Activated naive CD8-positive, alpha-beta T cell treated with anti-CD3 and anti-CD28 coated beads for 36 hours (primary cell): ENCODE measurements at places on chromosomes 7 and 10. TPM values are rescaled to one million over a fixed set of nuclear protein-coding genes. Genes with fewer than 3 reads are reported as not detected.
A peak's percentile ranks its signal among the peaks of the same experiment; 100 is the strongest.

The GPR85 gene
- 0.16 TPM for total RNA-seq

The TWIST1 gene
- not detected for total RNA-seq

The ADAM8 gene
- 41.1 TPM for total RNA-seq

The SFXN2 gene
- 28.0 TPM for total RNA-seq

The DKK1 gene
- total RNA-seq: not detected

- no peaks in the 10 kb centered on the region for H3K36me3 ChIP-seq
- H3K27ac ChIP-seq: no peak overlapping the region
- peaks cover 56% of the 10 kb centered on the region for H3K27me3 ChIP-seq
- no peak for DNase-seq
- H3K4me3 ChIP-seq: no peak overlapping the region
- H3K4me1 ChIP-seq: peaks cover 7% of the 10 kb centered on the region
Observed at GRCh38 chr10:51076299-51076841, 2.1 kb downstream of the PRKG1 start.

- DNase-seq: no peak
- peaks cover 4% of the 10 kb centered on the region for H3K27me3 ChIP-seq
- H3K4me1 ChIP-seq: peaks cover 3% of the 10 kb centered on the region
- no peak overlapping the region for H3K4me3 ChIP-seq
- H3K36me3 ChIP-seq: no peaks in the 10 kb centered on the region
- H3K27ac ChIP-seq: no peak overlapping the region
Observed at GRCh38 chr7:95478272-95479037, 7.3 kb upstream of the ASB4 start.

DNA sequence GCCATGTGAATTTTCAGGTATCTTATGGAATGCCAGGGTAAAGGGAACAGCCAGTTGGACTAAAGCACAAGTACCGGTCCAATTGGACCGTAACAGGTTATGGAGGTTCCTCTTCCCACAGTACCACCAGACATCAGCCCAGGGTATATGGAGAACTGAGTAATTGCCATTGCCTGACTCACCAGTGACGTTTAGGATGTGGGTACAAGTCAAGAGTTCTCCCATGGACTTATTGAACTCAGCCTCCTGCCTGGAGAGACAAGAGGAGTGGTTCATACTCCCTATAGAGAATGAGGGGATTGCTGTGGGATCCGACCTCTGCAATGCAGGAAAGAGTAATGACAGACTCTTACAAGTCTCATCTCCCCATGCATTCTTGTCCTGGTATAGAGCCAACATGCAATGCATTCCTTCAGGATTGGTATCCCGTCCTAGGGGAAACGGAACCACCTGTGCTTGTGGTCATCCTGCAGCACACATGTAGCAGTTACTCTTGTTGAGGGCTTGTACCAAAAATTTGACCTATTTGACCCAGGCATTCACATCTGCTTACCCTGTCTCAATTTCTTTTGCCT is 30.7 kb upstream of the ELOVL3 start:
- no peaks in the 10 kb centered on the region for H3K27me3 ChIP-seq
- H3K4me1 ChIP-seq: peaks cover 6% of the 10 kb centered on the region
- no peak for DNase-seq
- no peak overlapping the region for H3K27ac ChIP-seq
- peaks cover 1% of the 10 kb centered on the region for H3K36me3 ChIP-seq

DNA sequence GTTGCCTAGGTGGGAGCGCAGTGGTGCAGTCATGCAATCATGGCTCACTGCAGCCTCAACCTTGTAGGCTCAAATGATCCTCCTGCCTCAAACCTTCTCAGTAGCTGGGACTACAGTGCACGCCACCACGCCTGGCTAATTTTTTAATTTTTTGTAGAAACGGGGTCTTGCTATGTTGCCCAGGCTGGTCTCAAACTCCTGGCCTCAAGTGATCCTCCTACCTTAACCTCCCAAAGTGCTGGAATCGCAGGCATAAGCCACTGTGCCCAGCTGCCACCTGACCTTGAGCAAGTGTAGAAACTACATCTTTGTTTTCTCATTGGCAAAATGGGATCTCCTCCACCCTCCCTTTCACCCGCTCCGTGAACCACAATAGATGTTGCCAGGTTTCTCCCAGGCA is 15.0 kb upstream of the MYH16 start:
- no peaks in the 10 kb centered on the region for H3K36me3 ChIP-seq
- no peak overlapping the region for H3K4me3 ChIP-seq
- no peaks in the 10 kb centered on the region for H3K27me3 ChIP-seq

DNA sequence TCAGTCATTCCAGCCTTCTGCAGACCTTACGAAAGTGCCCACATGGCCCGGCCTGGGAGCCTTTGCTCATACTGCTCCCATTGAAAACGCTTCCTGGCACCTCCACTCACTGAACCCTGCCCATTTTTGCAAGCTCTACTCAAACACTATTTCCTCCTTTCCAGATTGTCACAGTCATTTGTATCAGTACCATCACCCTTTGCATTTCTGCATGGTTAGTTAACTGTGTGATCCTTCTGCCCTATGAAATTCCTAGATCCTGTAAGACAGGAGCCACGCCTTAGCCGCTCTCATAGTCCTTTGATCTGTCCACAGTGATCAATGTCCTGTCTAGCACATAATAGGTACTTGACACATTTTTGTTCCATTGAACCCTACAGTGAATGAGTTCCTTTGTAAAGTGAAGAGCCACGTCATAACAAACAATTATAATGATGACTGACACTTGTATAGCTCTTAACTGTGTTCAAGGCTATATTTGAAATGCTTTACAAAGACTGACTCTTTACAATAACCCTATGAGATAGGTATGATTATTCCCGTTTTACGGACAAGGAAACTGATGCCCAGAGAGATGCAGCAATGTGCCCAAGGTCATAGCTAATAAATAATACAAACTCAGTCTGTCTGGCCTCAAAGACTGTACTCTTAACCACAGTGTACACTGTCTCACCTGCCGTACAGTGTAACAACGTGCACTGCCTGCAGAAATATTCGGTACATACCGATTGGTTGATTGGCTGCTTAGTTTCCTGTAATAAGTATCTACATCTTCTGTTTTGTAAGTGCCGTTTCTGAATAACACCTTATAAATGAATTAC is 16.6 kb upstream of the ITIH2 start:
- H3K4me1 ChIP-seq: peaks cover 5% of the 10 kb centered on the region
- no peak overlapping the region for H3K27ac ChIP-seq
- H3K4me3 ChIP-seq: no peak overlapping the region
- DNase-seq: no peak
- no peaks in the 10 kb centered on the region for H3K27me3 ChIP-seq

DNA sequence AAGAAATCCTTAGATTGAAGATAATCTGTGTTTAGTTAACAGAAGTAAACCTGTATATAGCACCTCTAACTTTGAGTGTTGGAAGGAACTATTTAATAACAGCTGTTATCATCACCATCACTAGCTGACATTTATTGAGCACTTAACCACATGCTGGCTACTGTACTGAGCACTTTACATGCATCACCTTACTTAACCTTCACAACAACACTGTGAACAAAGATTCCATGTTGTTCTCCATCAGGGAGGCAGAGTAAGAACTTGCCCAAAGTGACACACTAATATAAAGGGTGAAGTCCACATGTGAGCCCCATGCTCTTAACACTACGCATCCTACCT is 182.2 kb downstream of the ST7 start:
- peaks cover 14% of the 10 kb centered on the region for H3K36me3 ChIP-seq
- no peak overlapping the region for H3K4me3 ChIP-seq
- DNase-seq: no peak
- H3K27ac ChIP-seq: no peak overlapping the region
- H3K27me3 ChIP-seq: no peaks in the 10 kb centered on the region
- peaks cover 1% of the 10 kb centered on the region for H3K4me1 ChIP-seq

- H3K27me3 ChIP-seq: no peaks in the 10 kb centered on the region
- H3K27ac ChIP-seq: no peak overlapping the region
Observed at GRCh38 chr7:117458977-117459583, 20.7 kb upstream of the CFTR start.

DNA sequence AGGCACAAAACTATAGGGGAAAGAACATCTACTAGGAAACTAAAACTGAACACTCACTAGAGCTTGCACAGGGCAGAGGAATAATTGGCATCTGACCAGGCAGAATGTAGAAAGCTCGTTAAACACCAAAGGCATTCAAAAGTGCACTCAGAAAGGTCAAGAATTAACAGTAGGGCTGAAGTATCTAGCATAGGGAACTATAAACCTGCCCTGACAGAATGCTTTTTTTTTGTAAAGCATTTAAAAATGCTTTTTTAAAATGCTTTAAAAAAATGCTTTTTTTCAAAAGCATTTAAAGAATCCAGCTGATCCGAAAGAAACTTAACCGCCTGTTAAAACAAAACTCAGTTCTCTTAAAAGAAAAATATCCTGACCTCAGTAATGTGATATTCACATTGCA is 74.6 kb upstream of the EGFR start:
- H3K36me3 ChIP-seq: no peaks in the 10 kb centered on the region
- H3K4me3 ChIP-seq: no peak overlapping the region
- H3K4me1 ChIP-seq: no peaks in the 10 kb centered on the region

- H3K4me1 ChIP-seq: peaks cover 75% of the 10 kb centered on the region
- DNase-seq: peak; percentile 34
Observed at GRCh38 chr7:36600869-36601530, 123.3 kb downstream of the AOAH start.

GRCh38 chr7:120920591-120921274 is 29.8 kb upstream of the ING3 start:
- no peaks in the 10 kb centered on the region for H3K36me3 ChIP-seq
- no peak overlapping the region for H3K4me3 ChIP-seq
- no peak for DNase-seq
- no peak overlapping the region for H3K27ac ChIP-seq

- peaks cover 12% of the 10 kb centered on the region for H3K4me1 ChIP-seq
- peaks cover 15% of the 10 kb centered on the region for H3K36me3 ChIP-seq
- DNase-seq: peak; percentile 47
- no peak overlapping the region for H3K4me3 ChIP-seq
- no peaks in the 10 kb centered on the region for H3K27me3 ChIP-seq
- peak overlapping the region; percentile 28 for H3K27ac ChIP-seq
Observed at GRCh38 chr7:99365318-99366141, 9.0 kb upstream of the ARPC1B start.

GRCh38 chr10:59588791-59589190 is 120.9 kb downstream of the SLC16A9 start:
- DNase-seq: no peak
- H3K27me3 ChIP-seq: no peaks in the 10 kb centered on the region
- no peaks in the 10 kb centered on the region for H3K36me3 ChIP-seq
- H3K4me3 ChIP-seq: no peak overlapping the region
- no peak overlapping the region for H3K27ac ChIP-seq

DNA sequence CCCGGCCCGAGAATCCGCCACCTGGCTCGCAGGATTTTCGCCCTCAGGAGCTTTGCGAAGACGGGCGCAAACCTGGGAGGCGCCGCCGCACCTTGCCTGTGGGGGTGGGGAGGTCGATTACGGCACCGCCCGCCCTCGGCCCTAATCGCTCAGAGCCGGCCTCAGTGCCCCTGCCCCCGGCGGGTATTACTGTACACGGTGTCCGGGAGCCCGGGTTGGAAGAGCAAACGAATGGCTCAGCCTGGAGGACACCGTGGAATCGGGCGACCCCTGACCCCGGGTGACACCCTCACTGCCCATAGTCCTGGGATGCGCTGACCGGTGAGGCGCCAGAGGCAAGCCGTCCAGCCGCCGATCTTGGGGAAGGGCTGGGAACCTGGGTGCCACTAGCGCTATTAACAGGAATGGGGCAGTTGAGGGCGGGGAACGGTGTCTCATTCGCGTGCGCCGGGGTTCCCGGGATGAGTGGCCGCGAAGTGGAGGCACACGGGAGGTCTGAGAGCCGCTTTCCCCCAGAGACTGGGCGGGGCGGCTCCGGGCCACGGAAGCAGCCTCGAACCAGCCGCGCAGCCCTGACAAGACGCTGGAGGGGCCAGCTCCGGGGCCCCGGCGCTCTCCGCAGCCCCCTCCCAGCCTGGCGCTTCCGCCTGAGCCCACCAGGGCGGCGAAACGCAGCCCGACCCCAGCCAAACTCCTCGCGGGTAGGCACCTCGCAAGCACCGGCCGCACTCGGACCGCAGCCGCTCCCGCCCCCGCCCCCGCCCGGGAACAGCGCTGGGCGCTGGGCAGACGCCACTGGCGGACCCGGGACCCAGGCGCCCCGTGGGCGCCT is 167.5 kb downstream of the NRF1 start:
- no peak overlapping the region for H3K27ac ChIP-seq
- DNase-seq: no peak
- H3K36me3 ChIP-seq: no peaks in the 10 kb centered on the region
- H3K4me3 ChIP-seq: peak overlapping the region; percentile 4

DNA sequence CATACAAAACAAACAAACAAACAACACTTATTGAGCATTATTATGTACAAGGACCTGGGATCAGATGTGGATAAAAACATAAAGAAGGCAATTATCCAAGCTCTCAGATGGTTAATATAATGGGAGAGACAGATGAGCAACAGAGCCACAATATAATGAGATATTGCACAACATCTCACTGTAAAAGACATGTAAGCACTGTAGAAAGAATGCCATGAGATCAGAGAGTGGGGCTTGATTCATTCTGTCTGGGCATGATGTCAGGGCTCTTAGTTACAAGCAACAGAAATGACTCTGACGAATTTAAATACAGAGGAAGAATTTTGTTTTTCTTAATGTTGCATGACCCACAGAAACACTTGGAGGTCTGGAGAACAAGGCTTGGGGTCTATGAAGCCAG is 164.7 kb upstream of the PLXDC2 start:
- DNase-seq: no peak
- H3K36me3 ChIP-seq: no peaks in the 10 kb centered on the region
- H3K27me3 ChIP-seq: no peaks in the 10 kb centered on the region
- no peak overlapping the region for H3K27ac ChIP-seq

DNA sequence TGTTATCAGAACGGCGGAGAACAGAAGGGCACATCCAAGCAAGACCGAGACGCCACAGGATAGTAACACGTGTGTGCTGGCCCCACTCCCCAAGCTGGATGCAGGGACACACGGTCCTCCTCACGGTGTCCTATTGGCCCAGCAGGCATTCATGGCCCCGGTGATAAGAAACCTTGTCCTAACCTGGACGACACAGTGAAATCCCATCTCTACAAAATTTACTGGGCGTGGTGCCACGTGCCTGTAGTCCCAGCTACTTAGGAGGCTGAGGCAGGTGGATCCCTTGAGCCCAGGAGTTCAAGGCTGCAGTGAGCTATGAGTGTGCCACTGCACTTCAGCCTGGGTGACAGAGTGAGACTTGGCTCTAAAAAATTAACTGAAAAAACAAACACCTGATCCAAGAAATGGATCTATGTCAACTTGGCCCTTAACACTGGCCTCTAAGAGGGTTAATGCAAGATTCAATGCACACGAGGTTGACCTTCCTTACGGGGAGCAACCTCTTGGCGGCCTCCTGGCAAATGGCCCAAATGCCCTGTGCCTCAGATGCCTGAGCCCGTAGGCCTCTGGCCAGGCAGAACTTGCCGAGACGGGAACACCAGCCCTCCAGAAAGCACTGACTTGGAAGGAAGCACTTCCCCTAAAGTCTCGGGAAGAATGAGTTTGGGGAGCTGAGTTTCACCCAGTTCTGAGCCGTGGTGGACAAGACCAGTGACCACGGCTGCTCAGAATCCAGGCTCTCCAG is 72.3 kb downstream of the ZRANB1 start:
- H3K4me1 ChIP-seq: no peaks in the 10 kb centered on the region
- H3K4me3 ChIP-seq: no peak overlapping the region
- DNase-seq: no peak
